ENCODE measurements at places on chromosomes 5 and 9.

DNA sequence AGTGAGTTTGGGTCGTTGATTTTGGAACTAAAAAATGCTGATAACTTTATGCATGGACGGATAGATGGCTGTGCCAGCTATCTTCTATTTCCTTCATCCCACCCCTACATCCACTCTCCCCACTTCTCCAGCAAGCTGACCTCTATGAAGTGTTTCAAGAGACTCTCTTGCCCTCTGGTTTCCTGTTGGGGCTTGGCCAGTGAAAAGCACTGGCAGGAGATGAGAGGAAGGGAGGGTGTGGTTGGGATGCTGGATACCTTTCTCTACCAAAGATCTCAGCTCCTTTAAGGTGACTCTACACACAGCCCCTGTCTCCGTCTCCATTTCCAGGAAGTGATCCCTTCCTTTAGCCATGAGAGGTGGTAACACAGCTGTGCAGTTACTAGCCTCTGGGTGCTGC, 30.0 kb upstream of the JMY start:
- DNase-seq, result no peak

GRCh38 chr5:113343343-113343742, 91.4 kb downstream of the TSSK1B start:
- DNase-seq, result no peak

DNA sequence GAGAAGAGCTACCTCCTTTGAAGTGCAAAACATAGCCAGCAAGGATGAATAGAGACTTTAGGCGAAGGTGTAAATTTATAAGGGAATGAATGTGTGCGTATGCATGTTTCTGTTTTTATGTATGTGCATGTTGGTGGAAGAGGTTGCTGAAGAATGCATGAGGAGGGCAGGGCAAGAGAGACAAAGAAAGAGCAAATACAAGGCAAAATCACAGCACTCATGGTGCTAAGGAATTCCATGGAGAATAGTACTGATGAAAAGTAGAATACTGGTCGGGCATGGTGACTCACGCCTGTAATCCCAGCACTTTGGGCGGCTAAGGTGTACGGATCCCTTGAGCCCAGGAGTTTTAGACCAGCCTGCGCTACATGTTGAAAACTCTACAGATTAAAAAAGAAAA, 762.1 kb upstream of the PTPRD start:
- no peak for DNase-seq

DNA sequence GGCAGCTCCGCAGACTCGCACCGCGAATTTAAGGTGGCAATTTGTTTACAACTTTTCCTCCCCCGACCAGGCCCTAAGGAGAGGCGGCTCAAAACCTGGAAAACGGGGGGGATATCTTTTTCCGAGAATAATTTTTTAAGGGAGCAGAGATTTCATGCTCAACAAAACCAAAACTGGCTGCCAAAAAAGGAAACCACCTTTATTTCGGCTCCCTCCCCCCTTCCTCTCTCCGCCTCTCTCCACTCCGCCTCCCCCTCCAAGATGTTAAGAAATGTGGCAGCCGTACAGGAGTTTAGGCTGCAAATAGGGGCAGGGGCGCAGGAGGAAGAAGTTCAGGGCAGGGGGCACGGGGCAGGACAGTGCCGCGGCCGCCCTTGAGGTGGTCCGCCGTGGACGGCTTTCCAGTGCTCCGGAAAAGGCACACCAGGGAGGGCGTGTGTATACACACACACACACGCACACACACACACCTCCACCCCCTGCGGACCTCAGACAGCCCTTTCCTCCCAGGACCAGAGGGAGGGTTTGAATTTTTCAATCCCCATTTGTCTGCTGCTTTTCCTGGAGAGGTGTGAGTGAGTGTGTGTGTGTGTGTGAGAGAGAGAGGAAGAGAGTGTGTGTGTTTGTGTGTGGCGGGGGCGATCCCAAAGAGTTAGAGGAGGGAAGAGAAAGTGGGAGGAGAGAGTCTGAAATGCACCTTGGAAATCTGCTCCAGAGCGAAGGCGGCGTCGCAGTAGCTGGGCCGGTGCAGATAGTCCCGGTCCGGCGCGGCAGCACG, 9.1 kb downstream of the PTCH1 start:
- peak; percentile 85 for DNase-seq
